Inflammatory macrophage treated with lipopolysaccharide for 4 hours (primary cell): ENCODE measurements at places on chromosomes 4 and X.

DNA sequence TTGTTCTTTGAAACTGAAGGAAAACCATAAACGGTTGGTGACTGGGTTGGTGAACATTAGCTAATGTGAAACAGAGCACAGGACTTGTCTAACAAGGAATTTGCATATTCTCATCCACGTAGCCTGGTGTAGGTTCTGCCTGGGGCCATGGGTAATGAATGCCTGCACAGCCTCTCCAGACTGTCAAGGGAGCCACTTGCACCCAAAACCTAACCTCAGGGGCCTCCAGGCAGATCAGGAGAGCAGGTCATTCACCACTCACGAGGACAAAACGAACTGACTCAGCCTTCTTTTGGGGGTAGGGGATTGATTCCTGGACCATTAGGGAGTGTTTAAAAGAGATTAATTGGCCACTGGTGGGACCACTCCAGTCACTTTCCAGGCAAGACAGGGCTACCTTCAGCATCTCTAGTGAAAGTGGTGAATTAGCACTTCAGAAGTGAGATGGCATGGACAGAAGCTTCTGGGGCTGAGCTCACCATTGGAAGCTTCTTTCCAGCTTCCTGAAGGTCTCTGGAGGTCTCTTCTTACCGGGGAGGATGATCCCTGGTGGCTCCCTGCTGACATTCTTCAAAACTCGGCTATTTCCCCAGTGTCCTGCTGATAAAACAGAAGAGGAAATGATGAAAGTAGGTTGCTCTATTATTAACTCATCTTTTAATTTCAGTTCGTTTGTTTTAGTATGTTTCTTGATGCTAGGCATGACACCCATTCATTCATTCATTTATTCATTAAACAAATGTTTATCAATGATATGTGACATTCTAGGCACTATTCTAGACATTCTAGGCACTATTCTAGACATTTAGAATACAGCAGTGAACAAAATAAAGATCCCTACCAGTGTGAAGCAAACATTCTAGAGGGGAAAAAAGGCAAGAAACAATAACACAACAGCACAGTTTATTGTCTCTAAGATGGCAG is 104.5 kb upstream of the LNX1 start:
- DNase-seq, result peak; percentile 46

DNA sequence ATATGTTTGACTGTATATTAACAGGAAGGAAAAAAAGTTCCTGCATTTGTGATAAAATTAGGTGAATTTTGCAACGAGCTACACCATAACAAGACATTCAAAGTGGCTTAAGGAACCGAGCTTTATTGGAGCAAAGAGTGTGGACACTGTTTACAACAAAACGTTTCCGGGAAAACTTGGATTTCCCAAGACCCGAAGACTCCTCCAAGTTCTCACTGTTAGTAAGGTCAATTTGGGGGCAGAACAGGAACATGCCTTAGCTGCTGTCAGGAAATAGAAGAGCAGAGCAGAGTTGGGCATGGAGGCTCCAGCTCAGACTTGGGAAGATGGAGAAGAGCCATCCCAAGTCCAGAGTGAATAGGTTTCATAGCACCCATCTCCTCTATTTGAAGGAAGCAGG is 16.5 kb downstream of the ADH6 start:
- no peak for DNase-seq

- no peak for DNase-seq
These were observed 20.6 kb downstream of the CLIC2 start for GRCh38 chrX:155313766-155314165.

DNA sequence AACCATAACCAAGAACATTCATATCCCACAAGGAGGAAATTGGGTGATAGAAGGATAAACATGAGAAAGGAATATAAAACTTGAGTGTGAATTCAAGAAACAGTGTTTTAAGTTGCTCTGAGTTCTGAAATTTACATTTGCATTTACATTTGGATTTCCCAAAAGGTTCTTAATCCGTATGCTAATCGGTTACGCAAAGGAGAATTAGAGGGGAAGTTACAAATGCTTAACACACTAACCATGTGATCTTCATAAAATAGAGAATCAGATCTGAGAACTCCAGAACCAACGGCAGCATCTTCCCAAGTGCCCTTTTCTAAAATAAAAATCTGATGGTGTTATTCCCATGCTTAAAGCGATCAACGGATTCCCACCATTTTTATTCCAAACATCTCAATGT is 48.0 kb downstream of the PROM1 start:
- DNase-seq, result peak; percentile 51

GRCh38 chr4:140342620-140343019 is 30.8 kb upstream of the SCOC start:
- DNase-seq, result no peak

DNA sequence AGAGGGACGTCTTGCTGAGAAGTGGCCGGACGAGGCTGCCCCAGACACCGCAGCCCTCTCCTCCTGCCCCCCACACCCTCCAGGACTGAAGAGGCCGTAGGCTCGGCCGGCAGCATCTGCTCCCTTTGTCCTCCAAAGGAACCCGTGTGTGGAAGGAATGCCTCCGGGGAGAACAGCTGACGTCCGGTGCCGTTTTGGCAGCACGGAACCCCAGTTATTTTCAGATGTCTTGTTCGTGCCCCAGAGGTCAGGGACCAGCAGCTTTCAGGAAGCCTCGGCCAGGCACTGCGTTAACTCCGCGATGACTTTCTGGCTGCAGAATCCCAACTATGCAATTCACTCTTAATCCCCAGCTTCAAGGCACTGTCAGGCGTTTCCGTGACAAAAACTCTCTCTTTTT is 10.9 kb upstream of the PPP2R3B start:
- DNase-seq, result no peak

GRCh38 chr4:166737430-166737829 is 496.9 kb downstream of the SPOCK3 start:
- no peak for DNase-seq

DNA sequence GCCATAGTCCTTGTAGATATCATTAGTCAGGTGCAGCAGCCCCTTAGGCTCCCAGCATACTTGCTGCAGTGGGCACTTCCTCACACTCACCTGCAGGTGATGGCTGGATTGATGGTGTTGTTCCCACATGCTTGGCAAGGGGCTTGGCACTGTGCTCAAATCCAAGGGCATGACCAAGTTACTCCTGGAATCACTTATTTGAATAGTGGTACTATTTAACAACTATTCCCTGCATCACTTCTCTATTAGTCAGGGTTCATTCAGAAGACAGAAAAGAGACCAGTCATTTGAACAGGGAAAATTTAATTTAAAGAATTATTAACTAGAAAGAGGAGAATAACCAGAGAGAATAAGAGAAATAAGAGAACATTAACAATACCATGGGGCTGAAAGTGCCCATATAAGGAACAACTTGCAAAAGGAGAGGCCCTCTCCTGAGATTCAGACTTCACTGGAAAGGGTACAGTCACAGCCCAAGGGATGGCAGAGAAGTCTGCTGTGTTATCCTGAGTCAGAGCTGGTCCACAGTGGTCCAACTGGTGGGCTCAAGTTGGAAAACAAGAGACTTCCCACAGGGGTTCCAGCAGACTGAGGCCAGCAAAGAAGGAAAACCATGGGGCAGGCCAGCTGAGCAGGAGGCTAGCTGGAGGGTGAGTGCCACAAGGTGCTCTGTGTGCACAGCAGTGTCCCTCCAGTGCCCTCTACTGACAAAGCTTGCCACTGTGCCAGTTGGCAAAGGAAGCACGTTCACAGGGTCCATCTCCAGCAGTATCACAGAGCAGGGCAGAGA is 9.8 kb downstream of the SPP1 start:
- DNase-seq, result peak; percentile 74

DNA sequence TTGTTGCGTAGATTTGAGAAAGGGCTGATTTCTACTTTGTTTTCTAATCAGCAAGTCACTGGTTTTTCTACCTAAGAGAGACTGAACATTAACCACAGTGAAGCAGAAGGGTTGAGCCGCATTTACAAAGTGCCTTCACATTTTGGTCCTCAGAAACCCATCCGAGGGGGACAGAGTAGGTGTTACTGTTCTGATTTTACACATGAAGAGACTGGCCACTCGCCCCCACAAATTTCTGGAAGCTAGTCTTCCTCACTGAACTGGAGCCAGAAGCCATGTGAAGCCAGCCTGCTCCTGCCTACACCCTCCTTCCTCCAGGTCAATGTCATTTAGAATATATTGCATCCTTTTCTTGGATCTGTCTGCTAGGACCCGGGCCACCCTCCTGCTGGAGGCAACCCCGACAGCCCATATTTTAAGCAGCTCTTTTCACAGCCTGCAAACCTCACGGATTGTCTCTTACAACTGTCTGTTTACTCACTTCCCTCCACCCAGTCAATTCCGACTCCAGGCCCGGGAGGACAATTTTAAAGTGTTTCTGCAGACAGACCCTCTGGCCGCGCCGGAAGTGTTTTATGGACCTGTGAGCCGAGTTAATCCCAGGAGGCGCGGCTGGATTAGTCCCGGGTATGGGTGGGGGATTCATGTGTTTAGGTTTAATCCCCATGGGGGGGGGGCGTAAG is 73.2 kb upstream of the BCOR start:
- no peak for DNase-seq

DNA sequence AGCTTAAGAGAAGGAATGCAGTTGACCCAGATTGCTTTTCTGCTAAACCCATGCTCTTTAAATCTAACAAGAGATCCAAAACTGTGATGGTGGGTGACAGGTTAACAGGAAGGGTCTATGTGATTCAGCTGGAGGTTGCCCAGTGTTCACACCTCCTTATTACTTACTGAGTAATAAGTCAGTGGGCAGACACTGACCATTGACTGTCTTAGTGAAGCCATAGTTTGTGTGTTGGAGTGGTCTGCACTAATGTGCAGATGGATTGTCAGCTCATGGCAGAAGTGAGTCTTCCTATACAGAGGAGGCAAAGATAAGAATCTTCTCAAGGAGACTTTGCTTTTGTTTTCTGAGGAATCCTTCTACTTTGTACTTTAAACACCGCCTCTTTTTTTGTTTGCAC is 15.2 kb upstream of the RUFY3 start:
- DNase-seq, result peak; percentile 28

DNA sequence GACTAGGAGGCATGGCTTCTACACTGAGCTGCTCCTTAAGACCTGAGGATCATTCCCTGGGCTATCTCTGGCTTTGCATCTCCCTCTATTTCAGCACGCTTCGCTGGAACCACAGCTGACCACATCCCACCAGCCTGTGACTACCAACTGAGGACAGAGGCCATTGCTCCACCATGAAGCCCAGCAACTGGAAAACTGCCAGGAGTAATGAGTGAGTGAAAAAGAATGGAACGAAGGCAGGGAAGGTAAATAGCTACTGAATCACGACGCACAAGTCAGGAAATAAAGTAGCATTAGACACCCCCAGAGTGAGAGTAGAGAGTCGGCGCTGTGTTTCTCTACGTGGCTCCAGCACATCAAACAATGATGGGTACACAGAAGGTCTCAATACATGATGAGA is 314.7 kb downstream of the LDB2 start:
- no peak for DNase-seq

- no peak for DNase-seq
These were observed 85.7 kb downstream of the MFAP3L start for GRCh38 chr4:169940460-169940859.

DNA sequence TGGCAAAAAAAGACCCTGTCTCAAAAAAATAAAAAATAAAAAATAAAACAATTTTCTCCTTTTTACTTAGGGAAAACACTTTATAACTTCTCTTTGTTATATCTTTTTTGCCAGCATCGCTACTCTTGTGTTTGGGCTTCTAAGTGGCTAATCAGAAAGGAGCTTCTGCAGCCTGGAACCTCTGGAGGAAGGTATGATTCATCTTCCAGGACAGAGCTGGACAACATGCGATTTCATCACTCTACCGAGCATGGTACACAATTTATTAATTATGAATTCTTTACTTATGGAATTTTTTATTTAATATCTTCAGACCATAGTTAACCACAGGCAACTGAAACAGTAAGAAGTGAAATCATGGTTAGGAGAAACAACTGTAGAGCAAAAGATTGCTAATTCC is 1254.3 kb upstream of the AGA start:
- DNase-seq, result no peak

DNA sequence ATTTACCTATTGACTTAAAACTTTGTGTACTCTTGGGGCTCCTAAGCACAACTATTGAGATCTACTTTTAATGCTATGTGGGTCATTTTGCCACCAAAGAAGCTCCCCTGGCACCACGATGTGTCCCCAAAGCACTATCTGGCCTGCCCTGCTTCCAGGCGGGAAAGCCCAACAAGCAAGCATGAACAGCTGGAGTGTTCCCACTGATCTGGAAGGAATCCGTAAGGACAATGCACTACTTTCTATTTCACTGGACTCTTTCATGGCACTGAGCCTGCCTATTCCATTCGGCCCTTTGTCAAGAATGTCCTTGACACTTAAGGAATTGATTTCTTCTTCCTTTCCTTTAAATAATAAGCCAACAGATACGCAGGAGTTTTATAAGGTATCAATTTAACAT is 38.8 kb downstream of the GRIA3 start:
- DNase-seq, result no peak

DNA sequence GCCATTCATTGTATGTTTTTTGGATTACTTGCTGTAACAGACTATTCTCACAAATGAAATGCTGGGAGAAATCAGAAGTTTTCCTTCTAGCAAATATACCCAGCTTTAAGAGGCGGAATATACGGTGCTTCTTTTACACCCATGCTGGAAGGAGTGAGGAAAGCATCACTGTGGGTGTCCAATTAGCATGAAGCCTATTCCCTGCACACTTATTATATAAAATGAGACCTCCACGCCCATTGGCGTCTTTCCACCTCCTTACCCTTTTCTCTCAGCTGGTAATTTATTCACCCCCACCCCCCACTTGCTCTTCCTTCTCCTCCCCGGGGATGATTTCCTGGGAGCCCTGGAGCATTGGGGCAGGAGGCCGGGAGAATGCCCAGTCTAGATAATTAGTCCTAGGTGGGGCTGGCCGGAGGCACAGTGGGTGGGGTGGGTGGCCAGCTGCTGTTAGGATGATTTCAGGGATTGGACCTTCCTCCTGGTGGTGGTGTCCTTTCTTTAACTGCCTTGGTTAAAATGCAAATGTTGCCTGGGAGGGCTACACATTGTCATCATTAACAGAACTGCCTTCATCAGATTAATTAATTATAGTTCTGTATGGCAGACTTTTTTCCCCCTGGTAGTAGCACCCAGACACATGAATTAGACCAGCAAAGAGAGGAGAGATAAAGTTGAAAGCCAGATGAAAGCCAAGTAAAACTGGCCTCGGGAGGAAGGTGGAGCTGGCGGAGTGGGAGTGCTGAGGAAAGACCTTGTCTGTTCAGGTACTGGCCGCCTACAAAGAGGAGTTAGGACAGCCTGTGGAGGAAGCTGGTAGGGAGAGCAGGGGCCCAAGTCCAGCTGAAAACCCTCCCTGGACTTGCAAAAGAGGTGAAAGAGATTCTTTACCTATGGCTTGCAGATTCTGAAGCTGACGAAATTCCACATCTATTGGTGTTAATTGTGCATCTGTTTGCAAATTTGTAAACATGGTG is 11.4 kb downstream of the SHROOM2 start:
- no peak for DNase-seq

- DNase-seq, result no peak
These were observed 23.6 kb downstream of the KIF4A start for GRCh38 chrX:70313503-70313902.

- DNase-seq, result peak; percentile 75
These were observed 1.8 kb downstream of the IL15 start for GRCh38 chr4:141638230-141638629.

GRCh38 chr4:89256203-89256800 is 51.3 kb downstream of the GPRIN3 start:
- DNase-seq, result no peak

GRCh38 chr4:1218634-1219565 is 30.0 kb downstream of the CTBP1 start:
- peak; percentile 71 for DNase-seq
